ENCODE measurements at places on chromosomes 1 and 21.

GRCh38 chr1:194068446-194069167 lies 882.2 kb upstream of the B3GALT2 start:
- no peak for DNase-seq

GRCh38 chr1:86788300-86789206 lies 84.2 kb downstream of the SH3GLB1 start:
- DNase-seq: peak; percentile 90

- DNase-seq: peak; percentile 76
These were observed 65.1 kb downstream of the GADD45A start for GRCh38 chr1:67749844-67750690.

- DNase-seq: no peak
These were observed 420.7 kb upstream of the USP24 start for GRCh38 chr1:55635856-55636255.

DNA sequence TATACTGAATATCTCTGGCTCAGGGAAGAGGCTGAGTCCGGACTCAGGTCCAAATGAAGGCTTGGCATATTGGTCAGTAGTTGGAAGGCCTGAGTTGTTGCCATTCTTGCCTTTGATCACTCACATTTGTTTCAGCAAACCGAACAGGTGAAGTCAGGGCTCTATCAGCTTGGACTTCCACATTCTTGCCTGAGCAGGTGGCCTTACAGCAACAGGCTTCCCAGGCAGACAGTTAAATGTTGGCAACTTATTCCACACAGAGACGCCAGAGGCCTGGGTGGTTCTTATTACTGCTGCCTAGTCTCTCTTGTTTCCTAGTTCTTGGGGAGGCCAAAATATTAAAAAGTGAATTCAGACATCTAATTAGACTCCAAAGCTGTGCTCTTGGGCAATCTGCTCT lies 36.6 kb downstream of the XCL2 start:
- DNase-seq: no peak

- DNase-seq: peak; percentile 24
These were observed 67.7 kb downstream of the SELENOF start for GRCh38 chr1:86846164-86846647.

GRCh38 chr21:46124926-46125845 lies 27.3 kb downstream of the COL6A2 start:
- DNase-seq: no peak

DNA sequence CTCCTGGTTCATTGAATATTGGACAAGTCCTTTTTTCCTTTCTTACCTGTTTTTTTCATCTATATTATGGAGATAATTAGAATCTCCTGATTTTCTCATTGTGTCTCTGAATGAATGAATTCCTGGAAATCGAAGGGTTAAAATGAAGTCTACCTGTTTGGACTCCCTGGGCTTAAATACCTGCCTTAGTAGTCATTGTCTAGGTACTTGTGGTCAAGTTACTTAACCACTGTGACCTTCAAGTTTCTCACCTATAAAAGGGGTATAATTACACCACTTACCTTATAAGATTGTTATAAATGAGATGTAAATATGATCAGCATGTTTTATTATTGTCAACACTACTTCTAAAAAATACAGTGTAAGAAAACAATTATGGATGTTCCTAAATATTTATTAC lies 9.0 kb upstream of the TBX19 start:
- DNase-seq: no peak

GRCh38 chr1:193356249-193356648 lies 169.8 kb upstream of the B3GALT2 start:
- no peak for DNase-seq

DNA sequence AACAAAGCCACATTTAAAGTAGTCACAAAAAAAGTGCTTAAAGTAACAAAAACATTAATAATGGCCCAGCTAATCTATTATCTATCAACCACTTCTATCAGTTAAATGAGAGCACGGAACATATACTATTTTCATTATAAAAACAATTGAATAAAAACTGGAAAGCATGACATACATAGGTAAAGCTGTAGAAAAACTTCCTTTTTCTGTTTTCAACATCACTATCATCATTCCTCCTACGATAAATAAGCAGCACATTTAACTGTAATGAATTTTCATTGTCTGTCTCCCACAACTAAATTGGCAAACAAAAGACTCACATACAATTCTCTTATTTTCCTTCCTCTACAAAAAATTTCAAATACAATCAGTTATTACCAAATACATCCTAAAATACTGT lies 96.4 kb upstream of the DPH5 start:
- DNase-seq: no peak

GRCh38 chr1:200558866-200559459 lies 61.6 kb downstream of the KIF14 start:
- DNase-seq: no peak

DNA sequence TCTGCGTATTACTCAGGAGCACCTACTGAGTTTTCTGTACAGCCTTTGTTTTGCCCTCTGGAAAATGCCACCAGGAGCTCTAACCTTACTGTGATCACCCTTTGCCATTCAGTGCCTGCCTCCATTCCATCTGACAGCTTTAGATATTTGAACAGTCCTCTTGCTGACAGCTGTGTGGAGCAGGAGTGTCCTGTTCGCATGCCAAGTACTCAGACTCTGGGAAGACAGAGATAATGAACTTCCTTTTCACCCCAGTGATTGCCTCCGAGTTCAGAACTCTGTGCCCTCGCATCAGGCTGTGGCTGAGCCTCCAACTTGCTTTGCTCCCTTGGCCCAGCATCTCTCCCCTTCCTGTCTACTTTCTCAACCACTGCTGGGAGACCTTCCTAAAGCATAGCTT lies 74.0 kb downstream of the CACNA1E start:
- no peak for DNase-seq

- DNase-seq: no peak
These were observed 27.2 kb downstream of the TCEANC2 start for GRCh38 chr1:54080598-54081049.

DNA sequence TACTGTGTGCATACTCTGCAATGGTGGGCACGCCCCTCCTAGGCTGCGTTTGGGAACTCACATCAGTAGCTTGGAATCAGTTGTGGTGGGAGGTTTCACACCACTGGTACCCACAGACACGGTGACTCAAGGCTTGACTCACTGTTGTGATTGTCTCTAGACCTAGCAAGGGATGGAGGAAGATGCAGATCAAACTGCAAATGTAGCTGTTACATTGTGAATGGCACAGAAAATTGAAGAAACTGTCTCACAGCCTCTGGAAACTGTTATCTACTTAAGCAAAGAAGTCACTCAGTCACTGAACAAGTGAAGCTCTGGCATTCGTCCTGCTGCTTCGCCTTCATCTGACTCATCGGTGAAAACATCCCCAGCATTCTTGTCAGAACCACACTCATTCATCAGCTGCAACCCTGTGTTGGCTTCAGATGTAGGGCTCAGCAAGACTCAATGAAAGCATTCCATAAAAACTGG lies 59.5 kb downstream of the POFUT2 start:
- peak; percentile 63 for DNase-seq

Measured in epithelial cell of prostate (primary cell).